ENCODE measurements at places on chromosomes 4 and X.
A peak's percentile ranks its signal among the peaks of the same experiment; 100 is the strongest.

DNA sequence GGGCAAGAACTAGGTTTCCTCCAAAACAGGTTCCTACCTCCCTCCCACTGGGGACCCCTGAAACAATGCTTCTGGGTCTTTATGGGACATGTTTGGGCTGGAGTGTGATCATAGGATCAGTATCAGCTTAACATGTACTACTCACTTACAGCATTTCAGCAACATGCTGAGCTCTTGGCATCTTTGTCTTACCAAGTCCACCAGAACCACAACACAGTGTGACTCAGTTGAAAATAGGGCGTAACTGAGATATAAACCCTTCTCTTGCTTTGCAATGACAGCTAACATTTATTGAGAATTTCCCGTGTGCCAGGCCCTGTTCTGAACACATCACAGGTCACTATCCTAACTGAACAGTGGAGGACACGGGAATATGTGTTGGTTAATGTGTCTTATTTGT lies 218.5 kb upstream of the LNX1 start:
- DNase-seq: no peak

DNA sequence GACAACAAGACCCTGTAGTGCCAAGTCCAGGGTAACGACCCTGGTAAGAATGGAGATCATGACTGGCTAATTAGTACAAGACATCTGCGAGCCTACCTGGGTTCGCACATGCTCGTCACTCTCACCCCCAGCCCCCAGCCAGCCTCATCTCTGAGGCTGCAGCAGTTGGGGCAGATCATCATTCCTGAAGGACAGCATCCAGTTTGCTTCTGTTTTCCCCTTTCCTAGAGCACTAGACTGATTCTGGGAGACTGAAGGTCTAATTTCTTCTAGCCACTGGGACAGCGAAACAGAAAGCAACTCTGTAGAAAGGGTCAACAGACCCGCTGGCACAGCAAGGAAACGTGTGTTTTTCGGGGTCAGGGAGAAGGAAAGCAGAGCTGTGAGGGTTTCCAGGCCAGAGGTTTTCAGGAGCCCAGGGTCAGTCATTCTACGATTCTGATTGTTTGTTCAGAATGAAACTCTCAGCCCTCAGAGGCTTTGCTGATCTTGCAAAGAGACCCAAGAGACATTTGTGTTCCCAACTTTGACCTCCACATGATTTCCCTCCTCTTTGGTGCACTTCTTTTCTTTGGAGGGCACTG lies 343.1 kb upstream of the NOCT start:
- no peak for DNase-seq

DNA sequence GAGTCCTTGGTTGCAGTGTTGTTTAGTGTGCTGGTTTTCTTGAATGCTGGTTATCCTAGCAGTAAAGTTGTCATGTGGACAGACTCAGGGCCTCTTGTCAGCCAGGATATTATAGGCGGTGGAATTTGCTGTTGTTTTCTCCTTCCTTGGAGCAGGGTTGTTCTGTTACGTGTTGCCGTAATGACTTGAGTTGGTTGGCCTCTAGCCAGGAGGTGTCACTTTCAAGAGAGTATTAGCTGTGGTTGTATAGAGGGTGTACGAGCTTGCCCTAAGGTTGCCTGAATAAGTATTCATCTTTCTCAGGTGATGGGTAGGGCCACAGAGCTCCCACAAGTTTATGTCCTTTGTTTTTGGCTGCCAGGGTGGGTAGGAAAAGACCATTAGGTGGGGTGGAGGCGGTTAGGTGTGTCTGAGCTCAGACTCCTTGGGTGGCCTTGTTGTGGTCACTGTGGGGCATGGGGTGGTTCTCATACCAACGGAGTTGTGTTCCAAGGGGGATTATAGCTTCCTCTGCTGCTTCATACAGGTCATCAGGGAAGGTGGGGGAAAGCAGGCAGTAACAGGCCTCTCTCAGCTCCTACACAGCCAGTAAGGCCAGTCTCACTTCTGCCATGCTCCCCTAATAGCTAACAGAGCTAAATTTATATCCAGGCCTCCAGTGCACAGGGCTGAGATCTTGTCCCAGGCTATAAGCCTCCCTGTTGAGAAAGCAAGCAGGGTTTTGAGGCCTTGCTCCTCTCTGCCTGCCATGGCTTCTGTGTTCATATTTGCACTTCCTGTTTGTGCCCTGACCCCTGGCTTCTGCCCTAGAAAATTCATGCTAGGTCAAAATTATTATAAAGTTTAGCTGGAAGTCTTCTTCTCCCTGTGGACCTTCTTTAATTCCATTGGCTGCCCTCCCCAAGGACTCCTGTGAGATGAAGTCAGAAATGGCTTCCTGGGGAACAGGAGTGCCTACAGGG lies 594.7 kb downstream of the RAPGEF2 start:
- no peak for DNase-seq

- no peak for DNase-seq
Observed at GRCh38 chr4:108636246-108636645, 14.2 kb upstream of the OSTC start.

GRCh38 chr4:8850074-8850829 lies 21.4 kb downstream of the HMX1 start:
- no peak for DNase-seq

- DNase-seq: peak; percentile 58
Observed at GRCh38 chr4:170089668-170090351, at the start of gene AADAT. AADAT (minus strand) TSS chr4:170089956; CDS start chr4:170089690, 266 bp downstream.

GRCh38 chr4:47471591-47471990 lies 8.1 kb upstream of the COMMD8 start:
- no peak for DNase-seq

- DNase-seq: no peak
Observed at GRCh38 chr4:7253837-7254236, 61.5 kb downstream of the SORCS2 start.

- no peak for DNase-seq
Observed at GRCh38 chr4:158238575-158238974, 28.3 kb downstream of the TMEM144 start.

DNA sequence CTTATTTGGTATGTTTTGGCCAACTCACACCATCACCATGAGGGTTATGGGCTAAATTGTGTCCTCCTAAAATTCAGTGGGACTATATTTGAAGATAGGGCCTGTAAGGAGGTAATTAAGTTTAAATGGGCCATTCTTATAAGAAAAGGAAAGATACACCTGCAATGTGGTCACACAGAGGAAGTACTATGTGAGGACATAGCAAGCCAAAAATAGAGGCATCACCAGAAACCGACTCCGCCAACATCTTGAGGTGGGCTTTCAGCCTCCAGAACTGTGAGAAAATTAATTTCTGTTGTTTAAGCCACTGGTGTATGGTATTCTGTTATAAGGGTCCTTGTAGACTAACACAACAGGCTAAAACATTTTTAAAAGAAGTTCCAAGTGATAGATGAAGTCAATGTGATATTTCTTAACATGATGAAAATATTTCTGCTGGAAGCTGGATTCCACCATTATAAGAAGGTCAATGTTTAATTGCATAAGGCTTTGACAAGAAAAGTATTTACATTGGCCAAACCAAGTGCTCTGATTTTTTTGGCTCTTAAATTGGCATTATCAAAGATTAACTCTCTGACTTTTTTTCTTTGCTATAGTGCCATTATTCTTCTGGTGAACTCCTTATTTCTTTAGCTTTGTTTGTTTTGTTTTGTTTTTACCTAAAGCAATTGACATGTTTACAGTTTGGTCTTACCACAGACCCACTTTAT lies 540.9 kb downstream of the PPARGC1A start:
- DNase-seq: no peak

DNA sequence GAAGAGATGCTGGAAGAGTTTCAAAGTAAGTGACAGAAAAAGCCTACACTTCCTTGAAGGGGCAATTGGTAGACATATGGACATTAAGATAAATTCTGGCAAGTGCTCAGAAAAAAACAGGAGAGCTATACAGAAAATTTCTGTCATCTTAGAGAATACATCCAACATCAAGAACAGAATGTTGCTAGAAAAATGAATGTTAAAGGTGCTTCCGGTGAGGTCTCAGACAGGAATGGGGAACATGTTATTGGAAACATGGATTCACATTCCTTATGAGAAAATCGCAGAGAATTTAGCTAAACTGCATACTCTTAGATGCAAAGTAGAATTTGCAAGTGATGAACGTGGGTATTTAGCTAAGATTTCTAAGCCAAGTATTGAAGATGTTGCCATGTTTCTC lies 9.5 kb downstream of the XAGE1B start:
- DNase-seq: no peak

- no peak for DNase-seq
Observed at GRCh38 chr4:41438931-41439297, 99.0 kb upstream of the LIMCH1 start.

Data from iris pigment epithelial cell (primary cell).